Stimulated activated CD8-positive, alpha-beta memory T cell treated with anti-CD3 and anti-CD28 coated beads, Interleukin-4, amount 100 ng/mL, for 1 hour (primary cell): ENCODE measurements at places on chromosomes 3 and 15.

- no peak for DNase-seq
Measured at GRCh38 chr3:184746131-184747120, 34.6 kb upstream of the MAGEF1 start.

GRCh38 chr3:159266779-159267178, 464.9 kb downstream of the MFSD1 start:
- no peak for DNase-seq

DNA sequence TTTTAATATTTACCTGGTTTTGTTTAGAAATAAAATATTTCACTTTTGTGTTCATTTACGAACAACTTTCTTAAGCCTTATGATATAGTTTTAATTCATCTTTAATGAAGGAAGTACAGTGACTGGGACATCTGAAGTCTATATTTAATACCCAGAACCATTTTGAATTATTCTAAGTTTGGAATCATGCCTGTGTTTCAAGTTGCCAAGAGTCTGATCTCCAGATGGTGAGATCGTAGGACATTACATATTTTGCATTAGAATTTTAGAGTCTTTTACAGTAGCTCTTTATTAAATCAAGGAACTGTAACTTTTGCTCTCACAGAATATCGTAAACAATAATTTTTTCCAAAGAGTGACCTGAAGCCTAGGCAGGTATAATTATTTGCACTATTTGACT, 420.7 kb downstream of the SI start:
- no peak for DNase-seq

DNA sequence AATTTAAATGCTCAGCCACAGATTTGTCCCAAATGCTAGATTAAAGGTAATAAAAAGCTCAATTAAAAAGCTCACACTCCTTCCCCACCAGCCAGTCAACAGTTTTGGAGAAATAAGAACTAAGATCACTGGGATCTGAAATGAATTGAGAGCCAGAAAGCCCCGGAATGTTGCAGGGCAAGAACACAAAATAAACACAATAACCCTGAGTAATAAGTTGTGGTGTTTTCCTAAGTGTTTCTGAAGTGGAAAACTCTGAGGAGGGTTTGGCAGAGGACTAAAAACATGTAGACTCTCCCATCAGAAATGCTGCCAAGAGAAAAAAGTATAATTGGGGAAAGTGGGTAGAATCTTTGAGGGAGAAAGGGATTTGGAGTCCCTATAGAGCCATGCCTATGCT, 127.8 kb downstream of the ABI3BP start:
- DNase-seq, result no peak

- no peak for DNase-seq
Measured at GRCh38 chr3:64122476-64122875, 99.2 kb upstream of the PSMD6 start.

- DNase-seq, result no peak
Measured at GRCh38 chr15:41281236-41281635, 50.2 kb downstream of the CHP1 start.

- no peak for DNase-seq
Measured at GRCh38 chr15:78208887-78209645, 25.3 kb downstream of the ACSBG1 start.

- no peak for DNase-seq
Measured at GRCh38 chr3:40291471-40291870, 18.0 kb upstream of the EIF1B start.

DNA sequence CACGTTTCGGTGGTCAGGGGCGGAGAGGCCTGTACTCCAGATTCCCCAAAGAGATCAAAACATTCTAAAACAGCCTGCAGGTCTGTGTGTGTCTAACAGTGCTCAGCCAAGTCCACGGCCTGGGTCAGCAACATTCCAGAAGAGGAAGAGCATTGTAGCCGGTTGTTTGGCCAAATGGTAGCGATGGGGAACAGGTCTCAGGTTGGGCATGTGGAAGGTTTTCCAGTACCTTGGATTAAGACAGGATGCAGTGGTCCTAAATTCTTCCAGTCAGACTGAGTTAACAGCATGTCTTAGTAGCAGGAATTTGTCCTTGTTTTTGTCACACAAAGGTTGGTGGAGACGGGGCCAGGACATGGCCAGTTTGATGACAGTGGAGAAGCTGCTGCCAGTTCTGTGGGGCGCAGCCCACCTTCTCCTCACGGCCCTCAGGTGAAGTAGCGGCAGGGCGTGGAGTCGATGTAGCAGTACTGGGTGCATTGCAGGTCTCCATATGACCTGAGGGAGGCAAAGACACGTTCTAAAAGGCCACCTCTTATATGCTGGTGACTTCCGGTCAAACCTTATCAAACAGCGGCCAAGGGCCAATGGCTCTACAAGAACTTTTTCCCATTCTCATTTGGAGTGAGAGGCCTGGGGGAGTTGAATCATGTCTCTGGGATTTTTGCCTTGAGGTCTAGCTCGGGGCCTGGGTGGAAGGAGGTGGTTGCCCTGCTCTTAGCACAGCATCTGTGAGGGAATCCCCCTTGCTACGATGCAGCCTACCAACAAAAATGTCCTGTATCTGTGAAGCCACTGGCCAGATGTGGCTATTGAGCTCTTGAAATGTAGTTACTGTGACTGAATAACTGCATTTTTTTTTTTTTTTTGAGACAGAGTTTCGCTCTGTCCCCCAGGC, 24.1 kb downstream of the EAF1 start:
- no peak for DNase-seq

DNA sequence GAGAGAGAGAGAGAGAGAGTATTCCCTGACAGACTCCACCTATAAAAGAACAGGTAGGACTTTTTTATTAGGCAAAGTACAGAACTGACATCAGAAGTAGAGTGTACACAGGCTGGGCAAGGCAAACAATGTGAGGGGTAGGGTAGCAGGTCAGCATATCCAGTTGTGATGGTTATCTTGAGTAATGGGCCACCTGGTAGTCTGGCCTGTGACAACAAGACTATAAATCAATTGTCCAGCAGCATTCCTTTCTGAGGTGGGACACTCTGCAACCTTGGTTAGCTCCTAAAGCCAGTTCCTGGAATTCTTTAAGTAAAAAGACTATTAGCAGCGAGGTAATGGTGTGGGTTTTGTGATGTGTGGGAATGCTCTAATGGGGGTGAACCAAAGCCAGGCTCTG, 14.9 kb upstream of the TMCC1 start:
- no peak for DNase-seq

DNA sequence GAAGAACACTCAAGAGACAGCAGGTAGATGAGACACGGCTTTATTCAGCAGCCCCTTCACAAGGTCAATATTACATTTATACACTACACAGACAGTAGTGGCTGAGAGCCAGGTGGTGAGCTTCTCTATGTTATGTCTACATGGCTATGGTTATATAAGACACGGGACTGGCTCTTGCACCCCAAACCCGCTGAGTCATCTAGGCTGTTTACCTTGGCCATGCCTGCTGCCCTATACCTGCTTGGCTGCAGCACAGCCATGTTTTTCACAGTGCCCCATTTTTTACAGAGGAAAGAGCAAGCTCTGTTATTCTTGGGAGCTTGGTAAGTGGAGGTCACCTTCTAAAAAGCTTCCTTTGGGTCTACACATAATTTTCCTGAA, 231.6 kb downstream of the IGSF11 start:
- no peak for DNase-seq

- peak; percentile 9 for DNase-seq
Measured at GRCh38 chr3:111859974-111860859, 1.2 kb downstream of the PHLDB2 start.

DNA sequence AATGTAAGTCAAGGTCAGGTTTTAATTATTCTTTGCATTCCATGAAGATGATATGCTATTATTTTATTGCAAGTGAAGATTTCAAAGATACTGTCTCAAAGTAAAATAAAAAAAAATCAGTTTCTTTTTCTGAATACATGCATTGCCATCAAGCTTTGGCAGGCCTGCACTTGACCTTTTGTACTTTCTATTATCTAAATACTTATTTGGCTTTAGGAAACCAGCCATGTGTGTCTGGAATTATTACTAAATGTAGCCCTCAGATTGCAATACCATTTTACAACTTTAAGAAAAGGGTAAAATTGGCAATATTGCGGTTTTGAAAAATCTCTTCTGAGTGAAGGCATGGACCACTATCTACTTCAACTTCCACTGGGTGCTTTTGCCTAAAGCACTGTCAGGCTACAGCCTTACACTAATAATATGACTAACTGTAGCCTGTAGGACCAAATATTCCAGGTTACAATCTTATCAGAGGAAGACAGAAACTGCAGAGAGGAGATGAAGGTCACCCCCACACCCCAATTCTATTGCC, 349.4 kb upstream of the DCBLD2 start:
- DNase-seq, result no peak

- DNase-seq, result no peak
Measured at GRCh38 chr15:63968700-63969099, 77.6 kb downstream of the DAPK2 start.

DNA sequence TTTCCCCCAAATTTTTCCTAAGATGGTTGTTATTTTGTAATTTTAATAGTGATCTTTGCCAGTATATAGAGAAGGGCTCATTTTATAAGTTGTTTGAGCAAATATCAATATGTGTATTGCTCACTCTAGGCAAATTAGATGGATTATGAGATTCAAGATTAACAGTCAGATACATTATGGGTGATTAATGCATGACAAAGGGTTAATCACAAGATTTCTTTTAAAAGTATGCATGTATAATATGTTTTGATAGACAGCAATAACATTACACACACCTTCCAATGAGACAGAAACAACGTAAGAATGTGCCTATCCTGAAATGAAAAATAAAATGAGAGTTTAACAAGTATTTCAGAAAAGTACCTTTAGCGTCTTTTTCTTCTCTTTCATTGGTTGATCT, 547.6 kb upstream of the AGTR1 start:
- DNase-seq, result no peak

DNA sequence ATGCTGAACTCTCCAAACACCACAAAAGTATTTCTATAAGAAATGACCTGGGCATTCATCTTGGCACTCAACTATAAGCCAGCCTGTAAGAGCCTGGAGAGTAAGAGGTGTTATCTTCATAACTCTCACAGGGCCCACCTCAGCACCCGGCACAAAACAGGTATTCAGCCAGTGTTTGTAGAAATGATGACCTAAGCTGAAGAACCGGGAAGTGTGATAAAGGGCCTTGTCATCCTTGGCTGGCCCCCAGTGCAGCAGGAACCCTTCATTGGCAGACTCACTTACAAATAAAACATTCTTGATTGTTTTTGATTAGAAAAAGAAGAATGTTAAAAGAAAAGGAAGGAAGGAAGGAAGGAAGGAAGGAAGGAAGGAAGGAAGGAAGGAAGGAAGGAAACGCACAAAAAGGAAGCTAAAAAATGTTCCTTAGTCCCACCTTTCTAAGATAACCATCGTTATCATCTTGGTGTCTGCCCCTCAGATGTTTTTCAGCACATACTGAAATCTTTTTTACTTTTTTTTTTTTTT, 52.1 kb downstream of the DAPK2 start:
- DNase-seq, result no peak

- no peak for DNase-seq
Measured at GRCh38 chr3:49493901-49494300, 23.8 kb downstream of the DAG1 start.

DNA sequence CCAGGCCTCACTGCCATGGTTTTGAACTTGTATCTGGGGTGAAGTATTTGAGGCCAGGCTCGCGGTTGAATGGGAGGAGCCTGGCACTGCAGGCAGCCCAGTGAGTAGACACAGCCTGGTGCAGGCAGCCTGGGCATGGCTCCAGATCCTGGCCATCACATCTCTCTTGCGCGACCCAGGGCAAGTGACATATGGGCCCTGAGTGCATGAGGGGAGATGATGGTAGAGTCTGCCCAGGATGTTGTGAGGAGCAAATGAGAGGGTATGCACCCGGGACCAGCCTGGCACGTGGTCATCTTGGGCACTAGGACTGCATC, 103.5 kb downstream of the TBC1D2B start:
- DNase-seq, result no peak

GRCh38 chr3:35383719-35384555, 255.4 kb upstream of the ARPP21 start:
- no peak for DNase-seq

DNA sequence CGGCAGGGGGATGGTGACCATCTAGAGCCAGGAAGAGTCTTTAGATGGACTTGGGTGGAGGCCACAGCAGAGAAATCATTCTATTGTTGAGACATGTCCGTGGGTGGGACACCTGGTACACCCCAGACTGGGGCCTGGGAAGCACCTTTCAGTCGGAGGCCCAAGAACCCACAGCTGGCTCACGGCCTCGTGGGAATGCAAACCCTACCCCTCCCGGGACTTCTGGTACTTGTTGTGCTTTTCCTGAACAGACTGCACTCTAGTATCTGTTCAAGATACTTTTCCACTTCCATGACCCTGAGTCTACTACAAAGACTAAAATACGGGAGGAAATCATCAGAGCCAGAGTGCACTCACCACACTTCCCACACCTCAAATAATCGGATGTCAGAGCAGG, 60.7 kb downstream of the BDH1 start:
- DNase-seq, result no peak

- no peak for DNase-seq
Measured at GRCh38 chr3:38648659-38649499, 608 bp downstream of the SCN5A start.

- peak; percentile 51 for DNase-seq
Measured at GRCh38 chr3:4983739-4984510, 4.7 kb downstream of the BHLHE40 start.

DNA sequence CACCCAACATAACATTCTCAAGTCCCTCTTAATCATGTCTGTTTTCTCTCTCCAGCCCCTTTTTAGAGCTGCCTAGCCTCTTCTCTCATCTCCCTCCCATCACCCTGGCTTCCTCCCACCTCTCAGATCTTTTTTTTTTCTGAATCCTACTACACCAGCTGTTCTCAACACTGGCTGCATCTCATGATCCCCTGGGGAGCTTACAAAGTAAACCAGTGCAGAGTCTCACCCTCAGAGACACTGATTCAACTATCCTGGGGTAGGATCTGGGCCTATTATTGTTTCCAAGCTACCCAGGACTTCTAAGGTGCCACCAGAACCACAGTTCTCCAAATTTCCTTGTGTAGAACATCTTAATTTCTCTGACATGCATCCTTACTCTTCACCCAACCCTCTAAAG, 50.3 kb upstream of the ACAN start:
- no peak for DNase-seq

DNA sequence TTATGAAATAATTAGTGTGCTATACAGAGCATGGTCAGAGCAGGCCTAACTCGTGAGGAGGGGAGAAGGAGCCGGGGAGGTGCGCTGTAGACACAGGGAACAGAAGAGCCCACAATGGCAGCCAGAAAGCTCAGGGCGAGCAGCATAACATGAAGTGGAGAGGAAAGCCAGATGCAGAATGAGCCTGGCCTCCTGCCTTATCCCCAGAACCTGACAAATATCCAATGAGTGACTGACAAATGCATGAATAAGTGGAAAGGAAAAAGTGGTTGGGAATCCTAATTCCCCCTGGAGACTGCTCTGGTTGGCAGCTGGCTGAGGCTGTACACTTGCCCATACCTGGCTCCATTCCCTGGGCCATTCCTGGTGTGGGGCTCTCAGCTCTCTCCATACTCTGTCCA, 9.2 kb upstream of the MST1R start:
- no peak for DNase-seq
